ENCODE measurements at places on chromosomes 5 and 9.

DNA sequence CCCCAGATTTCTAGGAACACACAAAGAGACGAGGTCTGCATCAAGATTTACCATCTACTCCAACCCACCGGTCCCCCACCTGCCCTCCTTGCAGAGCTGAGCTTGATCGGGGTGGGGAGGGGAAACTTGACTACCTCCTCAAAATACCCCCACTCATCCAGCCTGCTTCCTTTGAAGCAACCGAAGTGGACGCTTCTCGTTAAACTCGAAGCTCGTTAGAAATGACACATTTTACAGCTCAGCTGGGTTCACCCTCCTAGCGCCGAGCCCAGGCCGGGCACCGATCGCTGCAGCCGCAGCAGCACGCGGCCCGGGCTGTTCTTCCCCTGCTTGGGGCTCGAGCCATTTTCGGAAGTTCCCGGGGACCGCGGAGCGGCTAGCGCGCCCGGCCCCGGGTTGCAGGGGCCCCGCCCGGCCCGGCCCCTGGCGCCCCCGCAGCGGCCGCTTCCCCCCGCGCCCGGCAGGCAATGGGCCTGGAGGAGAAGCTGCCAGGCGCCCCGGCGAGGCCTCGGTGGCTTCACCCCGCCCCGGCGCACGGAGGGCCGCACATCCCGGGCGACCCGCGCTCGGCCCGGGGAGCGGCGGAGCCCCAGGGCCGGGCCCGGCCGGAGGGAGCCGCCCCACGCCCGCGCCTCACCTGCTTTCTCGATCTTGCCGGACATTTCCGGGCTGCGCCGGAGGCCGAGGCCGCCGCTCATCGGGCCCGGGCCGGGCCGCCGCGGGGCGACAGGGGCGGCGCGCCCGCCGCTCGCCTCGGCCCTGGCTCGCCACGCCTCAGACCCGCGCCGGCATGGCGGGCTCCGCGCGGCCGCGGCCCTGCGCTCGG is 530 bp downstream of the RAPGEF1 start:
- no peak for DNase-seq

- DNase-seq = no peak
Measured at GRCh38 chr9:88990729-88991065, 571 bp upstream of the S1PR3 start.

GRCh38 chr9:98219364-98219716 is 26.9 kb upstream of the CORO2A start:
- no peak for DNase-seq

DNA sequence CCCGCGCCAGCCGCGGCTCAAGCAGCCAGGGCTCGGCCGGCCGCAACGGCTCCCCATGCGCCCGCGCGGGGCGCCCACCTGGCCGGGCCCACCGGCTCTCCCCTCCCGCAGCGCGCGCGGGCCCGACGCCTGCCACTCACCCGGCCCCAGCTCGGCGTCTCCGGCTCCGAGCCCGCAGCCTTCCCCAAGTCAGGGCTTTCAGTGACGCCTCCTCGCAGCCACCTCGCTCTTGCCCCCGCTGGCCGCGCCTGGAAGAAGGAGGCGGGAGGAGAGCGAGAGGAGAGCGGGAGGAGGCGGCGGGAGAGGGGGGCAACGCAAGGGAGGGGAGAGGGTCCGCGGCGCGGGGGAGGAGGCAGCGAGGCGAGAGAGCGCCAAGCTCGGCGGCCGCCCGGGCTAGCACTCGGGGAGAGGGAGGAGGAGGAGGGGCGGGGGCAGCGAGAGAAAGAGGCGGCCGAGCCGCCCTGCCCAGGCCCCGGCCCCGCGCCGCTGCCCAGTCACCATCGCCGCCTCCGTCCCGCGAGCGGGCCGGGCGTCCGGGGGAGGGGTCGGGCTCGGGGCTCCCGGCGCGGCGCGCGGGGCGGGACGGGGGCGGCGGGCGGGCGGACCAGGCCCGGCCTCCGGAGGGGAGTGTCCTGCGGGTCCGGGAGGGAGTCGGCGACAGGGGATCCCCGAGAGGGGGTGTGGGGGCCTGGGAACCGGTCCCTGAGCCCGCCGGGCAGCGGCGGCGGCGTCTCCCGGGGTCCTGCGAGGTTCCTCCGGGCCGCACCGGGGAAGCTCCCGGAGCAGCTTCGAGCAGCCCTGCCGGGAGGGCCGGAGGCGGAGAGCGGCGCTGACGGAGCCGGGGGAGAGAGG is at the start of gene LHFPL2:
LHFPL2 (minus strand) TSS at position 414 of the 852 bp plus-strand sequence. CDS start 138,559 bp downstream, outside the sequence.
- DNase-seq = no peak

DNA sequence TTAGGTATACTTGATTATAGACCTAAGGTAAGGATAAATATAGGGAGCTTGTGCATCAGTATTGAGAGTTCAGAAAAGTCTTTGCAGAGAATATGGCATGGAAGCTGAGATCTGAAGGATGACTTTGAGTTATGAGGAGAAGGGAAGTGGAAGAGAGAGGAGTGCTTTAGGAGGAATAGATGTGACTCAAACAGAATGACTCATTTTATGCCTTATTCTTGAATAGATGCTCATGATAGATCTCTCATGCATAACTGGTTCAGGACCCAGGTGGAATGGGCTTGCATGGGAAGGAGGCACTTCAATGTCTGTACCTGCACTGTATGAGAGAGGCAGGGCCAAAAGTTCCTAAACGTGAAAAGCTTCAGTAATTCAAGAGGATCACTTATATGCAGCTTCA is 103.3 kb downstream of the CWC27 start:
- DNase-seq = no peak

DNA sequence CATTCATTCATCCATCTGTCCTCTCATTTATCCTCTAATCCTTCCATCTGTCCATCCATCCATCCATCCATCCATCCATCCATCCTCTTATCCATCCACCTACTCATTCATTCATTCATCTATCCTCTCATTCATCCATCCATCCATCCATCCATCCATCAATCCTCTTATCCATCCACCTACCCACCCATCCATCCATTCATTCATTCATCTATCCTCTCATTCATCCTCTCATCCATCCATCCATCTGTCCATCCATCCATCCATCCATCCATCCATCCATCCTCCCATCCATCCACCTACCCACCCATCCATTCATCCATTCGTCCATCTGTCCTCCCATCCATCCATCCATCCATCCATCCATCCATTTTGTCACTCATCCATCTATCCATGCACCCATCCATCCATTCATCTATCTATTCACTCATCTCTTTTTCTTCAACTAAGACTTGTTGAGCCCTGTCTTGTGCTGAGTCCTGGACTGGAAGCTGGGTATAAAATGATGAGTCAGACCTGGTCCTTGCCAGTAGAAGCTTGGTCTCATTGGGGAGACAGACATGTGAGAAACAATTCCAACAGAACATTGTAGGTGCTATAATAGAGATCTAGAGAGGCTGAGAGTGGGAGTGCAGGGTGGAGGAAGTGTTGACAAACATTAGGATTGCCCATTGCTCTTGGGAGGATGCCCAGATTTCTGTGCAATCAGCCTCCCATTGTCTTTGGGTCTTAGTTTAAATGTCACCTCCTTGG is 55.0 kb upstream of the IER5L start:
- DNase-seq = no peak

GRCh38 chr9:120919843-120920805 is 6.5 kb downstream of the TRAF1 start:
- DNase-seq = no peak

GRCh38 chr5:29777373-29777772 is 1416.1 kb upstream of the CDH6 start:
- DNase-seq = no peak

- DNase-seq = no peak
Measured at GRCh38 chr5:6700074-6700684, 13.1 kb upstream of the TENT4A start.

- DNase-seq = no peak
Measured at GRCh38 chr5:161548487-161549094, 2.1 kb upstream of the GABRB2 start.

GRCh38 chr9:37471942-37472684 is 6.9 kb upstream of the ZBTB5 start:
- DNase-seq = peak; percentile 96

DNA sequence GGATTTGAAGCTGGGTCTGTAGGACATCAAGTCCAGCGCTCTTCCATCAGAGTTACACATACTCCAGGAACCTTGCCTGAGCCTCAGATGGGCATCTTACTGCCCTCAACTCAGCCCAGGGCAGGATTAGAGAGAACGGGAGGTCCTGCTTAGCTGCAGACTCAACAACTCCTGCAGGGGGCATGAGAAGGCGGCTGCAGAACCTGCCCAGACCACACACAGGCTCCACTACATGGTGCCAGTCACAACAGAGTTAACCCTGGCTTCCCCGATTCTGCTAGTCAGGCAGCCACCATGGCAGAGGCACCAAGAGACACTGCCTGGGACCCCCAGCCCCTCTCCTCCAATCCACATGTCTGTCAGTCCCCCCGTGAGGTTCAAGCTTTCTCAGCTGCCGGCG is 23.9 kb upstream of the CPLX2 start:
- no peak for DNase-seq

GRCh38 chr9:135822374-135822755 is 85.0 kb downstream of the CAMSAP1 start:
- no peak for DNase-seq

- DNase-seq = no peak
Measured at GRCh38 chr9:11931751-11932150, 761.4 kb upstream of the TYRP1 start.

GRCh38 chr9:78031893-78032729 is 500 bp upstream of the GNAQ start:
- DNase-seq = peak; percentile 91

GRCh38 chr9:112241491-112241890 is 66.4 kb upstream of the SUSD1 start:
- DNase-seq = no peak

GRCh38 chr9:5871785-5872184 is 18.9 kb upstream of the MLANA start:
- no peak for DNase-seq

GRCh38 chr5:74272831-74273451 is 367.6 kb downstream of the ENC1 start:
- peak; percentile 39 for DNase-seq

DNA sequence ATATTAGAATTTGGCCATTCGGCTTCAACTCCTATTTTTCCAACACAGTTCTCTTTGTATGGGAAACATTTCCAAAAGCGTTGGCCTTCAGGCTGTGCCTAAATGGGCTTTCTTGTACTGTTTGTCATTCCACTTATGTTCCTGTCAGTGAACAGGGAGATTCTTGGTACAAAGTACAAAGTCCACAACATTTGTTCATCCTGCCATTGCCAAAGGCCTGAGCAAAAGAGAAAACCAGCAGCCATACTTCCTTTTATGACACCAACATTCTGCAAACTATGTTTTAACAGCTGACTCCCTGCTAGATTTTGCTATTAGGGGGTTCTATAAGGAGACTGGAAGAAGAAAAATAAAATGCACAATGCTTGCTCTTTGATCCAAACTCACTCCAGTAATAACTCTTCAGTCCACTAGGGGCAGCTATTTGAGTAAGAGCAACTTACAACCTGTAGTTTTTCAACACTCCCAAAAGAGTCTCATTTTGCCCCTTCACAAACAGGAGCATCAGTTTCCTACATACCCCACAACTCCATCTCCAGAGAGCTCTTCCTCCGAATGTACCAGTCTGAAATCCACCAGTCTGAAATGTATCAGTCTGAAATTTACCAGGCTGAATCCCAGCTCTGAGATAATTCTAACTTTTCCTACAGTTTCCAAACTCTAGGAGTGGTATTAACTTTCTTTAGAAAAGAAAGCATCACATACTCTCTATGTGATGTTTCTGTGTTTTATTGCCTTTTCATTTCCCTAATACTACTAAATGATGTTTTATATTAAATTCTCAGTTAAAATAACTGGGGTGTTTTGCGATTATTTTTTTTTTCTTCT is 693.8 kb downstream of the DNAH5 start:
- no peak for DNase-seq

GRCh38 chr5:147369742-147370374 is 135.0 kb downstream of the STK32A start:
- DNase-seq = no peak

DNA sequence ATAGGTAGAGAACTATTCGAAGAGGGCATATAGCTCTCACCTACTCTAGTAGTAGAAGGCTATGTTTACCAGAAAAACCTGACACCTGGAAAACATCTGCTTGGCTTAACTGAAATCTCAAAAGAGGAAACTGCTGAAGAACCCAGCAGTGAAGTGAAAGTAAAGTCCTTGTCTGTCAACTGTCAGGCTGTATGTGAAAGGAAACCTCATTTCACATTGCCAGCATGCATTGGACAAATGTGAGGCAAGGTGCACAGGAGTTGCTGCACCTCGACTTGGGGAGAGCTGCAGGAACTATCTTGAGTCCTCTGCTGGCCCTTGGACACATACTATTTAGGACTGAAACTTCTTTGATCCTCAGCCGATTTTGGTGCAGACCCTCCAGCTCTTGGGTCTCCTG is 53.3 kb downstream of the NREP start:
- no peak for DNase-seq

DNA sequence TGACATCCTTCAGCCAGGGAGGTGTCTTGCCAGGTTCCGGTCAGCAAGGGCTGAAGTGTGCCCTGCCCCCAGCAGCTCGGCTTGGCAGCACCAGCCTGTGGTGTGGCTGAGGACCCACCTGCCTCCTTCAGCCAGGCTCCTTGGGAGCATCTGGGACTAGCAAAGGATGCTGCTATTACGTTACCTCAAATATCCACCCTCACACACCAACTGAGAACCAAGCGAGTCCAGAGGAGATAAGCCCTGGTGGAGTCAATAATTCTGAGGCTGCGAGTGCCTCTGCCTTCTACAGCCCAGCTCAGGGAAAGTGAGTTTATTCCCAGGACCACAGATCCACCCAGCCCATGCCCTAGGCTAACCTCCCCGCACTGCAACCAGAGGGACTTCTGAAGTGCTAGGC is 57.1 kb upstream of the FSTL4 start:
- no peak for DNase-seq

DNA sequence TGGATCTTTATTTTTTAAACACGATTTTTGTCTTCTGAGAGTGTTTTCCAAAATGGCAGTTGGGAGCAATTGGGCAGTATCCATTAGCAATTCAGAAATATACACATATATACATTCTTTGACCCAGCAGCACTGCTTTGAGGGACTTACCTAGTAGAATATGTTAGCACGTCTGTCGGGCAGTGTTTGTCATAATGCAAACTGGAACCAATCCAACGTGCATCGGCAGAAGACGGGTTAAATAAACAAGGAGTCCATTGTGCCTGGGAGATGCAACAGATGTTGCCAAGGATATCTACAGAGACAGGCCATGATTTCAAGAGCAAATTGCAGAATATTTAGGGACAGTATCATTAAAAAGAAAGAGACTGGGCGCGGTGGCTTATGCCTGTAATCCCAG is 107.0 kb downstream of the COL5A1 start:
- no peak for DNase-seq

GRCh38 chr9:96459268-96460007 is 9.5 kb downstream of the HABP4 start:
- no peak for DNase-seq

GRCh38 chr9:133341369-133342068 is 5.5 kb upstream of the SURF6 start:
- no peak for DNase-seq

GRCh38 chr5:54669845-54670244 is 152.3 kb downstream of the SNX18 start:
- DNase-seq = no peak

GRCh38 chr5:65434122-65434521 is 47.6 kb downstream of the ADAMTS6 start:
- DNase-seq = no peak

All from fibroblast of skin of left biceps (primary cell).